ENCODE measurements at places on chromosomes 5 and 9.

- no peak for DNase-seq
Observed at GRCh38 chr9:97388721-97389238, 23.1 kb upstream of the TDRD7 start.

DNA sequence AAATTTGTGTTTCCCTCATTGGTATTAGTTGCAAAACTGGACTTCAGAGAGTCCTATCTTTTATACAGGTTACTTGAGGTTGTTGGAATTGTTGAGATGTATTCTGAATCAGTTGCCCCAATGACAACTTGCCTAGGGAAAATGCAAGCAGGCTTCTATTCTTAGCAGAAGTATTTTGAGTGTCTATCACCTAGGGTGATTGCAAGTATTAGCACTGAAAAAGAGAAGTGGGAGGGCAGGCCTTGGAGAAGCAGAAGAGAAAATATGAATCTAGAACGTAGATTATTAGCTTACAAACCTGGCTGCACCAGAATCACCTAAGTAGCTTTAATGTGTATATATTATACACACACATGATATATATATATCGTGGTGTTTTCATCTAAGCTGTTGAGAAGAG lies 43.2 kb downstream of the ADAMTS12 start:
- DNase-seq, result no peak

DNA sequence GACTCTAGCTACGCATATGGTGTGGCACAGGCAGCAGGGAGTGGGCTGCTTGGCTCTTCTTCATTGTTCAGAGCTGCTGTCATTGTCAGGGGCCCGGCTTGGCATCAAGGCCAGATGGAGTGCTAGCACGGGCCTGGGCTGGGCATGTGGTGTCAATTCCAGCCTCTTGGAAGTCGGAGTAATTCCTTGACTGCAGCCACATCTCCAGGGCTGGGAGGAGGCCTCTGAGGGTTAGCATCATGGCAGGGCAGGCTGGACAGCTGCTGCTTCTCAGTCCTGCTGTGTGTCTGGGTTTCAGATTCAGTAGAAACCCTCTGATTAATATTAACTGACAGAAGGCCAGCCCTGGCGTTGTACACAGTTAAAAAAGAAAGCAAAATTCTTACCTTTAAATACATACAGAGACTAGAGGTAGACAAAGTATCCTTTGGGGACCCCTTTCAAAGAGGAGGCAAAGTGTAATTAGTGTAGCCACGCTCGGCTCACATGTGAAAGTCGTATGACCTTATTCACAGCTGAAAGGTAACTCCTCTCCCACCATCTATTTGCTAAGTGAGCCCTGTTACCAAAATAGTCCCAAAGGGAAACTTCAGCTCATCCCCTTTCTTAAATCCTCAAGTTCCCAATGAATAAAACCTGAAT lies 126.4 kb downstream of the DOCK2 start:
- no peak for DNase-seq

DNA sequence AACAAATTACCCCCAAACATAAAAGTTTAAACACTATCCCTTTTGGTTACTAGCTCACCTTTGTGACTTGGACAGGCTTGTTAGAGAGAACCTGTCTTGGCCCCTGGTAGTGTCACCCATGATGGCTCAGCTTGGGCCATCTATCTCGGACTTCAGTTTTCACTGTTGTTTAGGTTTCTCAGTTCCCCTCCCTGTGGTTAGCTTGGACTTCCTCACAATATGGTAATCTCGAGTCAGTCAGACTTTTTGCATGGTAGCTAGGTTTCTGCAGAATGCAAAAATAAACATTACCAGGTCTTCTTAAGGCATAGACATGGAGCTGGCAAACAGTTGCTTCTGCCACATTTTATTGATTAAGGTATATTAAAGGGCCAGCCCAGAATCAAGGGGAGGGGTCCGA lies 324.3 kb upstream of the RORB start:
- no peak for DNase-seq

DNA sequence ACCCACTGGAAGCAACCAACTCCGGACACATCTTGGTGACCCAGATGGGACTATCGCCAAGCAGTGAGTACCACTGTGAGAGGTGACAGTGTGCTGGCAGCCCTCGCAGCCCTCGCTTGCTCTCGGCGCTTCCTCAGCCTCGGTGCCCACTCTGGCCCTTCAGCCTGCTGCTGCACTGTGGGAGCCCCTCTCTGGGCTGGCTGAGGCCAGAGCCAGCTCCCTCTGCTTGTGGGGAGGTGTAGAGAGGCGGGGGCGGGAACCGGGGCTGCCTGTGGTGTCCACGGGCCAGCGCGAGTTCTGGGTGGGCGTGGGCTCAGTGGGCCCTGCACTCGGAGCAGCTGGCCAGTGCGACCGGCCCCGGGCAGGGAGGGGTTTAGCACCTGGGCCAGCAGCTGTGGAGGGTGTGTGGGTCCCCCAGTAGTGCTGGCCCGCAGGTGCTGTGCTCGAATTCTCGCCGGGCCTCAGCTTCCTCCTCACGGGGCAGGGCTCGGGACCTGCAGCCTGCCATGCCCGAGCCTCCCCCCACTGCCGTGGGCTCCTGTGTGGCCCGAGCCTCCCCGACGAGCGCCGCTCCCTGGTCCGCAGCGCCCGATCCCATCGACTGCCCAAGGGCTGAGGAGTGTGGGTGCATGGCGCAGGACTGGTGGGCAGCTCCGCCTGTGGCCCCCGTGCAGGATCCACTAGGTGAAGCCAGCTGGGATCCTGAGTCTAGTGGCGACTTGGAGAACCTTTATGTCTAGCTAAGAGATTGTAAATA lies 78.5 kb upstream of the PLPP1 start:
- DNase-seq, result no peak

DNA sequence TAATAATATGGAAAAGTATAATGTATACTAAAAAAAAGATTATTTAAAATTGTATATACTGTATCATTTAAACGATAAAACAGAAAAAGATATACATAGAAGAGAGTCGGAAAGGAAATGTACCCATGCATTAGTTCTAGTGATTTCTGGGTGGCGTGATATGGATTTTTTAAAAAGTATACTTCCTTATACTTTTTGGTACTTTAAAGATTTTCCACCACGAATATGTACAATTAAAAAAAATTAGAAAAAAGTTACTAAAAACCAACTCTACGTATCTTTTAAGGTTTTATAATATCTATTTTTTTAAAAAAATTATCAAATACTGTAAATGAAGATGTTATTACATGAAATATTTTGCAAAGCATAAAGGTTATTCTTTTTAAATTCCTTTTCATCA lies 12.3 kb downstream of the PHF19 start:
- no peak for DNase-seq

DNA sequence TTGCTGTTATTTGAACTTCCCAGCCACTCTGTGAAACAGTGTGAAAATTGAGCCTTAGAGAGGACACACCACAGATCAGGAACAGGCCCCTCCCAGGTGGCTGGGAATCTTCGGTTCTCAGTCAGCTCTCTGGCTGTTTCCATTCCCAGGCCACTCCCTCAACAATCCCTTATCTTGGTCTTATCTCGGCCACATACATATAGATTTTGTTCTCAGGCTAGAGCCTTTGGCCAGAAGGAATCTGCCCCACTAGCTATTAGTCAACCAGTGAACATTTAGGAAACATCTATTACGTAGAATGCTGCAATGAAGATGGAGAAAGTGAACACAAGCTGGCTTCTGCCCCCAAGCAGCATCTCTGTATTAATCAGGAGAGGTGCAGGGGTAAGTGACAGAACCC lies 21.0 kb upstream of the WWC1 start:
- DNase-seq, result no peak

DNA sequence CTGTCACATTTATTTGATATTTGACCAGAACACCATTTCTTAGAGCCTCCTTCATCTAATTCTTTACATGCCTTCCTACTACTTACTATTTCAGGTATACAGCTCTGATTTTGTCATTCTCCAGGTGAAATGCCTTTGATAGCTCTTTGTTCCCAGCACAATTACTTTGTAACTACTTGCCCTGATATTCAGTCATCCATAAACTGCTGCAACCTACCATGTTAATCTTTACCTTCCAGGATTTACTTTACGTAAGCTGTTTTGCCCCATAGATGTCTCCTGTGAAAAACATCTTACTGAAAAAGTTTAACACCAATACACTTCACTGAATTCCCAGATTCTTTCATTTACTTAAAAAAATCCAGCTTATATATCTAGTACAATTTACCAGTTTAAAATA lies 443.8 kb upstream of the CYLC2 start:
- DNase-seq, result no peak

GRCh38 chr5:98651715-98652114 lies 121.7 kb upstream of the RGMB start:
- no peak for DNase-seq

- no peak for DNase-seq
Observed at GRCh38 chr9:128825923-128826700, 3.5 kb downstream of the SPOUT1 start.

GRCh38 chr9:121700165-121700831 lies 48.9 kb downstream of the DAB2IP start:
- peak; percentile 47 for DNase-seq

GRCh38 chr9:16743375-16743774 lies 127.1 kb downstream of the BNC2 start:
- DNase-seq, result no peak

- no peak for DNase-seq
Observed at GRCh38 chr9:37180138-37180537, 59.8 kb downstream of the ZCCHC7 start.

DNA sequence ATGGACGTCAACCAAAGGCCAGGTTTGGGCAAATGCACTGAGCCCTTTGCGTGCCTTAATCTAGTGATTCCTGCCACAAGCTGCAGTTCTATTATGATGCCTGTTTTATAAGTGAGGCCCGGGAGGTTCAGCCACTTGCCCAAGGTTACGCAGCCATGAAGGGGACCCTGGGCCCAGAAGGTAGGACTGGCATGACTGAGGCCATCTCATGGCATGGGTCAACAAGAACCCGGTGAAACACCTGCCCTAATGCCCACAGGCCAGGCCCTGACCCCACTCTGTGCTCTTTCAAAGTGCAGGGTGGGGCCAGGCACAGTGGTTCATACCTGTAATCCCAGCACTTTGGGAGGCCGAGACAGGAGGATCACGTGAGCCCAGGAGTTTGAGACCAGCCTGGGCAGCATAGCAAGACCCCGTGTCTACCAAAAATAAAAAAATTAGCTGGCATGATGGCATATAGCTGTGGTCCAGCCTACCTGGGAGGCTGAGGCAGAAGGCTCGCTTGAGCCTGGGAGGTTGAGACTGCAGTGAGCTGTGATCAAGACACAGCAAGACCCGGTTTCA lies 8.6 kb downstream of the NINJ1 start:
- DNase-seq, result no peak

GRCh38 chr5:109482748-109483147 lies 73.0 kb upstream of the PJA2 start:
- no peak for DNase-seq

DNA sequence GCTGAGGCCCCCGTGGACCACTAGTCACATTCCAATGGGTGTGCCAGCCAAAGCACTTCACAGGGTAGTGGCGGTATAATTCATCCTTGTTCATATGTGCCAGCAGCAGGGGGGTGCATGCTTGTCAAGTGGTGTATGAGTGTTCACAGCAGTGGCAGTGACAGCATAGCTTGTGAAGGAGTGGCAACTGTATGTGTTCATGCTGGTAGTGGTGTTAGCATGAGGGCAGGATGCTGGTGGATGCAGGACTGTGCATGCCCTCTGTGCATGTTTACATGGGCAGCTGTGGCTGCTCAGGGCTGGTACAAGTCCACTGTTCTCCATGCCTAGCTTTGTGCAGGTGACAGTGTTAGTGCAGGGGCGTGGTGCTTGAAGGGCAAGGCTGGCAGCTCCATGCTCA lies 253.4 kb upstream of the DMAC1 start:
- no peak for DNase-seq

DNA sequence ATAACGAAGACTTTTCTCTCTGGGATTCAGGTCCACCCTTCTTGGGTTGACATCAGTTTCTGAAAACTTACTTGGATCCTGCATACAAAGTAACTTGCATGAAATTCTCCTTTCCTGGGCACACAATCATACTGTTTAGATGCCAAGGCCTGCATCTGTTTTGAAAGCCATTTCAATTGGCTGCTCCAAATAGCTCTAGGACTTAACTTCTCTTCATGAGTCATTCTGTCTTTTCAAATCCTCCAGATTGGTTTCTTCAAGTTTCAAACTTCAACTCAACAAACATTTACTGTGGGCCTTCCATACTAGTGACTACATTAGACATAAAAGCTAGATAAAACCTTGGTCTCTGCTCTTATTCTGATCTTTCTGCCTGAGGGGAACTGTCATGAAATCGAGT lies 54.8 kb upstream of the HMHB1 start:
- no peak for DNase-seq

- DNase-seq, result no peak
Observed at GRCh38 chr5:178241688-178242231, 9.2 kb upstream of the PHYKPL start.

- DNase-seq, result no peak
Observed at GRCh38 chr9:35691757-35692301, 2.1 kb upstream of the TPM2 start.

- DNase-seq, result no peak
Observed at GRCh38 chr9:133679056-133679455, 42.9 kb downstream of the DBH start.

GRCh38 chr5:172165465-172165864 lies 22.6 kb downstream of the STK10 start:
- DNase-seq, result no peak

DNA sequence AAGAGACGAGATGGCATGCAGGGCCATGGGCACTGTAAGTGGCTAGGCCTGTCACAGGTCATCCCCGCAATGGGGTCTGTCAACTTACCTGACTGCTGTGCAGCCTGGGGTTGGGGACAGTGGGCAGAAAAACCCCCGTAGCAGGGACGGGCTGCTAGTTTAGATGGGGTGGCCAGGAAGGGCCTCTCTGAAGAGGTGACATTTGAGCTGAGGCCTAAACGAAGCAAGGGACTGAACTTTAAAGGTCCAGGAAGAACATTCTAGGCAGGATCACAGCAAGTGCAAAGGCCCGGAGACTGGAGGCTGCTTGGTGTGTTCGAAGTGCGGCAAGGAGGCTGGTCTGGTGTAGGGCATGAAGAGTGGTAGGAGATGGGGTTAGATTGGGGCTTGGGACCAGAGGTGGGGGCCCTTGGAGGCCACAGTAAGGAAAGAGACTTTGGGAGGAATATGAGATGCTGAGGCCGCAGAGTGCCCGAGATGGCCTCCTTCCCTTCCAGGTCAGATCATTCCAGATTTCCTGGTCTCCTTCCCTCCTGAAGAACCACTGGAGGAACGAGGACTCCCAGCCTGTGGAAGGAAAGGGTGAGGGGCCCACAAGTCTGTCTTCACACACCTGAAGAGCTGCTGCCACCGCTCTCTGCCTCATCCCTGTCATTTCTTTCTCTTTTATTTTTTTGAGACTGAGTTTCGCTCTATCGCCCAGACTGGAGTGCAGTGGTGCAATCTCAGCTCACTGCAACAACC lies 37.9 kb upstream of the SH3PXD2B start:
- no peak for DNase-seq

- DNase-seq, result no peak
Observed at GRCh38 chr5:96657068-96657467, 5.1 kb upstream of the CAST start.
